ENCODE measurements at places on chromosomes 12 and 14.

- DNase-seq: no peak
Observed at GRCh38 chr12:23535441-23535840, 414.0 kb downstream of the SOX5 start.

DNA sequence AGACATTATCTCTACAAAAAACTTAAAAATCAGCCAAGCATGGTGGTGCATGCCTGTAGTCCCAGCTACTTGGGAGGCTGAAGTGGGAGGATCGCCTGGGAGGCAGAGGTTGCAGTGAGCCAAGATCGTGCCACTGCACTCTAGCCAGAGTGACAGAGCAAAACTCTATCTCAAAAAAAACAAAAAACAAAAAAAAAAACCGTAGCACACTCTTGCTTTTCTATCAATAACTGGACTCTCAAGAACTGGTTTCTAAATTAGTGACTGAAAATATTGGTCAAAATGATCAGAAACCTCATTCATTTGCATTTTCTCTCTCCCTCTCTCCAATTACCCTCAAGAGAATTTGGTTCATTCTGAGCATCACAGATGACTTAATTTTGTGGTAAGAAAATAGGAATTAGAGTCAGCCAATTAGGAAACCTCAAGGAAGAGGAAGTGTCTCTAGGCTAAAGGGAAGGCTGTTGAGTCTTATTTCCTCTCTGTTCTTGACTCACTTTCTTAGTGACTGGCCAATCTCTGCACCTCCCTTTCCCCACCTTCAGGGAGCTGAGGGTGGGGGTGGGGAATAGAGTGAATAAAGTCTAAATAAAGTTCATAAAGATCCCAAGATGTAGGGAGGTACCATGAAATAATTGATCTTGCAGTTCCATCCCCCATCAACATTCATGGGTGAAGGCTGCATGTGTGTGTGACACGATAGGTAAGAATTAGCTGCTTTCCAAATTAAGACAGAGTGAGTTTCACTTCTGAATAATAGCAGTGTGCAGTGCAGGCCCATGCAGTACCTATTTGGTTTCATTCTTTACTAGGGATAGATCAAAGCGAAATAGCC, 6.8 kb upstream of the PSMA6 start:
- no peak for DNase-seq

GRCh38 chr12:7151532-7151931, 21.4 kb downstream of the CLSTN3 start:
- DNase-seq: no peak

GRCh38 chr14:20873370-20874177, 17.6 kb upstream of the RNASE3 start:
- DNase-seq: peak; percentile 51

DNA sequence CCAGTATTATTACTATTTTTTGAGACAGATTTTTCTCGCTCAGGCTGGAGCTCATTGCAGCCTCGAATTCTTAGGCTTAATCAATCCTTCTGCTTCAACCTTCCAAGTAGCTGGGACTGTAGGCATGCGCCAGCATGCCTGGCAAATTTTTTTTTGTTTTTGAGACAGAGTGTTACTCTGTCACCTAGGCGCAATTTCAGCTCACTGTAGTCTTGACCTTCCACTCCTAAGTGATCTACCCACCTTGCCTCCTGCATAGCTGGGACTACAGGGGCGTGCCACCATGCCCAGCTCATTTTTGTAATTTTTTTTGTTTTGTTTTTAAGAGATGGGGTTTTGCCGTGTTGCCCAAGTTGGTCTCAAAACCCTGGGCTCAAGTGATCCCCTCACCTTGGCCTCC, 15.2 kb downstream of the ERC1 start:
- DNase-seq: no peak

DNA sequence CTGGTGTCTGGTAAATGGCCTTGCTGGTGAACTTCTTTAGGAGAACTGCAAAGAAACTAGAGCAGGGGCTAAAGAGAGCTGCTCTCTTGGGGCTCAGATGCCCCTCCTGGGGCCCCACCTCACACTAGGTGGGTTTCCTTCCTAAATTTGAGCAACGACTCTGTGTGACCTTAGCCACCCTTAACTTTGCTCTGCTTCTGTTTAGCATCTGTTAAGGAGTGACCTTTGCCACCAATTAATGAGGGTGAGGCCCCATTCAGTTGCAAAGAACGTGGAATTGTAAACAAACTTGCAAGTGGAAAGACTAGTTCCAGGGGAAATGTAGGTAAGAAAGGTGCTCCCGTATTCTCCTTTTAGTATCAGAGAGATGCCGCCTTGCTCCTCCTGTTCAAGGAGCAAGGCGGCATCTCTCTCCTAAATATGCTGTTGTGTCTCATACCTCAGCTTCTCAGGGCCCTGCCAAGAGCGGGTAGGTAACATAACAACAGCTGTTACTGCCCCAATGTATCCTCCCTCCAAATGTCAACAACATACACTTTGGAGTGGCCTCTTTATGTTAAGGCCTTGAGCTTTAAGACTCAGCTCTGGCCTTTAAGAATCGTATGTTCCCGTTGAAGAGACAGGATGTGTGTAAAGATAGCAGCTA, 77.6 kb upstream of the FUT8 start:
- no peak for DNase-seq

GRCh38 chr14:100393362-100393761, 70.2 kb downstream of the SLC25A47 start:
- no peak for DNase-seq

DNA sequence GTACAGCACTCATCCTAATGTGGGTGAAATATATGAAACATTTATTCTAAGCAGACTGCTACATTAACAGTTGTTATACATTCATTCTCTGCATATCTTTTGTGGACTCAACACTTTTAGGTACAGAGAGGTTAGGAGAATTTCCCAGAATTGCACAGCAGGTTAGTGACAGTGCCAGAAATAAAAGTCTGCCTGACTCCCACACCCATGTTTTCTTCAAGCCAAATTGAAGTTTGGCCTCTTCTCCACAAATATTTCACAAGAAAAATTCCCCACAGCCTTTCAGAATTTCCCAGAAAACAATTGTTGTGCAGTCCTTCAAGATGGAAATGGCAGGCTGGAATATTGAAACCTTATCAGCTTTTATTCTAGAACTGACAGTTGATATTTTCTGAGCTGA, 464.8 kb downstream of the RAD51B start:
- no peak for DNase-seq

- DNase-seq: no peak
Observed at GRCh38 chr12:116639765-116640164, 80.6 kb downstream of the MAP1LC3B2 start.

GRCh38 chr14:74543771-74544438, 50.3 kb downstream of the ISCA2 start:
- no peak for DNase-seq

DNA sequence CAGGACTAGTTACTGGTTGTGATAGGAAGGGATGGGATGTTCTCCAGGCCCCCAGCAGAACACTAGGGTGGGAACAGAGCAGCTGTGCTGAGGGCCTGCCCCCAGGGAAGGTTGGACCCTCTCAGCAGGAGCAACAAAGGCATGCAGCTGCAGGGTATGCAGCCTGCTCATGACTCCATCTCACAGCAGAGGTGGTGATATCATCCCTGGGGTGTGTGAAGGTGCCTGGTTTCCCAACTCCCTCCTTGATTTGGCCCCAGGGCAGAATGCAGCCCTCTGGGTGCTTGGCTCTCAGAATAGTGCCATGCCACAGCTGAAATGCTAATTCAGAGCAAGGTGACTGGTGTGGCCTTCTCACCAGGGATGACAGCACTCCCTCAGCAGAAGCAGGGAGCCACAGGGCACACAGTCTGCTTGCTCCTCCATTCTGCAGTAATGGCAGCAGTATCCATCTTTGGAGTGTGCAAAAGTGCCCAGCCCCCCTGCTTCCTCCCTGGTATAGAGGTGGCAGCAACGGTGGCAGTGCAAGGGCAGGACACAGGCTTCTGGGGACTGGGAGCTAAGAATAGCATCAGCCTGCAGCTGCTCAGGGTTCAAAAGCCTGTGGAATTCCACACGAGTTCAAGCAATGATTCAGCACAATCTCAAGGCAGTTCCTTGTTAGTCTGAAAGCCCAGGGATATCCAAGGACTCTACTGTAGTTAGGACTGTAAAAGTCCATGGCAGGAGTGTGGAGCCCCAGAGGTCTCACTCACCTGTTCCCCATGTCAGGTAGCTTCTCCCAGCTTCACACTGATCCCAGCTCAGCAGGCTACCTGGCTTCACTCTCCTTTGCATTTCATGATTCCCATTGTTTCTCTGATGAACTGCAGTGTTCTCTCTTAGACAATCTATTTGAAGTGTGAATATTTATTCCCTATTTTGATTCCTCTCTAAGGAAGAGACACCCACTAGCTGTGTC, 298.1 kb upstream of the FOXG1 start:
- no peak for DNase-seq

GRCh38 chr12:123119808-123120207, 31.1 kb downstream of the PITPNM2 start:
- no peak for DNase-seq

- DNase-seq: no peak
Observed at GRCh38 chr12:24864796-24865125, 84.1 kb downstream of the BCAT1 start.

GRCh38 chr14:102206918-102207317, 67.2 kb downstream of the WDR20 start:
- no peak for DNase-seq

- no peak for DNase-seq
Observed at GRCh38 chr12:52829986-52830770, 3.9 kb downstream of the KRT79 start.

GRCh38 chr12:100716945-100717732, 77.4 kb upstream of the ANO4 start:
- DNase-seq: no peak

DNA sequence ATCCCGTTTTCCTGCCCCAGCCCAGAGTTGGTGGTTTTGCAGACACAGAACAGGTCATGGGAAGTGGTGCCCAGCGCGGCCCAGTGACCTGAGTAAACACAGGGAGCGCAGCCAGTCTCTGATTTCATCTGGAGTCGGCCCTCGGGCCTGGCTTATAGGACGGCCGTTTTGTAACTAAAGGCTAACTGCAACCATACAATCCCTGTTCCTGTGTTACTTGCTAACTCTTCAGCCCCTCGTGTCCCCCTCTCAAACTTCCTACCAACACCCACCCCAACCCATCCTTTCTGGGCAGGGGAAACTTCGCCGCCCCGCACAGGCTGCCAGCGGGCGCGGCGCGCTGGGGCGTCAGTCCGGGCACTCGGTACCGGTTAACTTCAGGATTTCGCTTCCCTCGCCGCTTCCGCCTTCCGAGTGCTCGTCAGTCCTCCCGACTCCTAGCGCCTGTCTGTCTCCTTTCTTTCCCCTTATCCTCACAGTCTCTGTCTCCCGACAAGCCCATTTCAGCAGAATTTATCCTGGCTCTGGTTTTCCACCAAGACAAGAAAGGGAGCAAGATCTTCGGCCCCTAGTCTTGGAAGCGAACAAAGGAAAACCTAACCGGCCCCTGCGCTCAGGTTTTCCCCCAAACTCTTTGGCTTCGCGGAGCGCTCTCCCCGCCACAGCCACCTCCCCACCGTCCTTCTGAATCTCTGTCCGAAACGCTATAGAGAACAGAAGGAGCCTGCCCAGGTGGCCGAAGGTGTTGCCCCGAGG, 2.0 kb downstream of the SIX1 start:
- DNase-seq: no peak

DNA sequence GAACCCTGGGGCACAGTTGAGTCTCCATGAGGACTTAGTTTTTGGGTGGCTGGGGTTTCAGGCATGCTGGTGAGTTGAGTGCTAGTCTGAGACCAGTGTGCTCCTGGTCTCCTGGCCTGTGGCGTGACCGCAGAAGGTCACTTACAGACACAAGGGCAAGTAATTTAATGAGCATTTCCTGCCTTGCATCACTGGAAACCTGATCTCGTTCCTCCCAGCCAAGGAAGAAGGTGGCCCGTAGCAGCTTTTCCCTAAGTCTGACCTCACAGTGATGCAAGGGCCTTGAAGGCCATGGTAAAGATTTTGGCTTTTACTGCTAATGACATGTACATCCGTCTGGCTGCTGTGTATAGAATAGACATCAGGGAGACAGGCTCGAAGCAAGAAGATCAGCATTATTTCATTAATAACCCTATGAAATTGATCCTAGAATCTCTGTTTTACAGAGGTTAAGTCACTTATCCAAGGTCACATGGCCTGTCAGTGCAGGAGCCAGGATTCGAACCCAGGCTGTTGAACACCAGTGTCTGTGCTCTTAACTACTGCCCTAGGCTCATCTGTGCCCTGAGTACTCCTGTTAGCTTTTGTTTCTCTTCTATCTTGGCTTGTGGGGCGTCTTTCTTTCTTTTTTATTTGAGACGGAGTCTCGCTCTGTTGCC, 4.6 kb downstream of the TMEM120B start:
- no peak for DNase-seq

- no peak for DNase-seq
Observed at GRCh38 chr14:53767566-53767965, 189.1 kb downstream of the BMP4 start.

DNA sequence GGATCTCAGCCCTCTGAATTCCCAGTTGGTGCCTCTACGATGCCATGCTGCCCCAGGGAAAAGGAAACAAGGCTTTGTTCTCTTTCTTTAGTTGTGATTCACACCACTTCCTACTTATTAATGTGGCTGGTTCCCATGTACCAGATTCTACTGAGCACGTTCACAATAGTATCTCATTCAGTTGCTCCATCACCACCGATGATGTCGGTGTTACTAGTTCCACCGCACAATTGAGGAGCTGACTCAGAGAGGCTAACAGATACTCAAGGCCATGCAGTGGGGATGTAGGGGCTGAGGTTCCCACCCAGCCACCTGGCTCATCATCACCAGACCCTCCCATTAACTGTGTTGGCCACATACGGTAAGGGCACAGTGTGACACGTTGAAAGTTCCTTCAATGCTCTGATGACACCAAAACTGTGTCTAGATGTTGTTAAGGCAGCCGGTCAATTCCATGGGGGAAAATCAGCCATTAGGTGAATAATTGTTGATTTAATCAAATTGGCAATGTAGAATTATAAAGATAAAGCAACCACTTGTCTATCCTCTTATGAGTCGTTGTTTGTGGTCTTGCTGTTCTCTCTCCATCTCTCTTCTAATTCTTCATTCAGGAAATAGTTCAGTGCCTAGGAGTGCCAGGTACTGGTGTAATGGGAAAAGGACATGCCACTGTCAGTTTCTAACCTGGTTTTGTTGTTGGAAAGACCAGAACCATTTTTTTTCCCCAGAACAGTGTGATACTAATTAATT, 244.2 kb upstream of the CRY1 start:
- no peak for DNase-seq

DNA sequence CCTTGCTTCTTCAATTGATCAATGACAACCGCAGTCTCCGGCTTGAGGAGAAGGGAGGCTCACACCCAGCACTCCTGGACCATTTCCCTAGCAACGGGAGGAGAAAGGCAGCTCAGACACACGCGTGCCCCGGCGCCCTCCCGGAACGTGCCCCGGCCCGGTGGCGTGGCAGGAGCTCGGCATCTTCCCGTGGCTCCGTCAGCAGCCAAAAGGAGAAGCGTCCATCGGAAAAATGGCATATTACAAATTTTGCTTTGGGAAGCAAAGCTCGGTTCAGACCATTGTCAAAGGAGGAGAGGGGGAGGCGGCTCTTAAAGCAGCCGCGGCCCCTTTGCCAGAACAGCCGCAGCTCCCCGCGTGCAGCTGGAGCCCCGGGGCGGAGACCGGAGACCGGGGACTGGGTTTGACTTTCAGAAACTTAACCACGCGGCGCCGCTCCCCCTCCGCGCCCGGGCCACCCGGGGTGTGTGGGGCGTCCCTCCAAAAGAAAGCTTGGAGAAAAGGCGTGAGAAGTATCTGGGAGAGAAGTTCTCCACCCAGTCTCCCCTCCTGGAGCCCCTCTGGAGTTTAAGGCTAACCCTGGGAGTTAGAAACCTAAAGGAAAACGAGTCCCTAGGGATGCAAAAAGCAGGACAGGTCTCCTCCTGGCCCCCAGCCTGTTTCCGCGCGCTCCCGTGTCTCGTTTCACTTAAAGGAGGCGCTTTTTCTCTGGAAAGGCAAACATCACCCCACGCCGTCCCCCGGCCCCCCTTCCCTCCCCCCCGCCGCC, 545 bp downstream of the PPFIA2 start:
- no peak for DNase-seq

Measured in stimulated activated CD8-positive, alpha-beta memory T cell treated with anti-CD3 and anti-CD28 coated beads, Interleukin-4, amount 100 ng/mL, for 4 hours (primary cell).